ENCODE measurements at places on chromosomes 6 and 20. TPM values are rescaled to one million over a fixed set of nuclear protein-coding genes. Genes with fewer than 3 reads are reported as not detected.

Gene SOX18
- polyA plus RNA-seq: not detected

Gene SPTLC3
- polyA plus RNA-seq: 0.46 TPM

Gene WFDC5
- not detected for polyA plus RNA-seq

Gene PACRG
- polyA plus RNA-seq: 9.0 TPM

Gene SSR1
- polyA plus RNA-seq: 56.6 TPM

Gene KCNQ5
- polyA plus RNA-seq: 3.2 TPM

Gene TPD52L1
- polyA plus RNA-seq: 3.5 TPM

Gene SLC22A2
- not detected for polyA plus RNA-seq

Gene SLC17A1
- not detected for polyA plus RNA-seq

Gene SOBP
- polyA plus RNA-seq: 13.2 TPM
